ENCODE measurements at places on chromosomes 12 and 14. TPM values are rescaled to one million over a fixed set of nuclear protein-coding genes. Genes with fewer than 3 reads are reported as not detected.

DNA sequence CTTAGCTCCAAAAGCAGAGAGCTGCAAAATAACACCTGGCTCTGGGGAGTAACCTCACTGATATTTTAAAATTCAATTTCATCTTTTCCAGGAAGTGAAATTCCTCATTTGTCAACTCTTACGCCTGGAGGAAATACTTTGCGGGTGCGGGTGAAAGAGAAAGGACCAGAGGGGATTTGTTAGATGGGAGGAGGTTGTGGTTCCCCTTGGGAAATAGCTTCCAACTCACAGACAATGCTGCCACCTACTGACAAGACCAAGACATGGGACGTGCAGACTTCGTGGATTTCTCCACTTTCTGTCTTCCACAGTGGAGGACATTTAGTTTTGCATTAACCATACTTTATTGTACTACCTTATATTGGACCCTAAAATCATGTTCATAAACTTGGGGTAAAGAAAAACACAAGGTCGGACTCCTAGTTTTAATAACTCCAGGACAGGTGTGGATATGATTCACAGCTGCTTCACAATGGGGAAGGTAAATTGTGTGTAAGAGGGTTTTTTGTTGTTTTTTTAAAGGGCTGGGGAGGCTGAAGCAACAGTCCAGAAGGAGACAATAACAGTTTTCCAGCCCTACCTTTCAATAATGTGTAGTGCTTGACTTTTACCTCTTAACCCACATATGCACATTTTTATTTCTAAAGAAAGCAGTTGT is 10.8 kb downstream of the FBXL14 start:
- peaks cover 3% of the 10 kb centered on the region for H3K4me1 ChIP-seq
- DNase-seq = peak; percentile 78

- H3K27ac ChIP-seq = no peak overlapping the region
- H3K36me3 ChIP-seq = no peaks in the 10 kb centered on the region
- no peak for DNase-seq
- H3K4me1 ChIP-seq = peaks cover 10% of the 10 kb centered on the region
- H3K4me3 ChIP-seq = no peak overlapping the region
Observed at GRCh38 chr12:109566424-109566823, 6.9 kb downstream of the MMAB start.

DNA sequence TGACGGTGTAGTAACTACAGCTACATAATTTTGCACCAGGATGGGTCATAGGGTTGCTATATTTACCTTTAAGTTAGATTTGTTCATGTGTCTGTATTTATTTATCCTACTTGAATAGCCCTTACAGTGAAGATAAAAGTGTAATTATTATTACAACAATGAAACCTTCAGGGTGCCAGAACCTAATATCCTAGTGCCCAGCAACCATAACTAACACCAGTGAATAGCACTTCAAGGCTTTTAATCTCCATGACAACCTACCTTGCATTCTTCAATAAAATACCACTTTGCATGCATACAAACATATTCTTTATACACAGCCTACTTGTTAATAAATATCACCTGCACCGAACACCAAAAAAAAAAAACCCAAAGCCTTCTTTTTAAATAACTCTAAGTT is 58.7 kb upstream of the G2E3 start:
- H3K27me3 ChIP-seq = no peaks in the 10 kb centered on the region
- H3K4me1 ChIP-seq = no peaks in the 10 kb centered on the region
- no peak overlapping the region for H3K4me3 ChIP-seq
- H3K27ac ChIP-seq = no peak overlapping the region
- no peaks in the 10 kb centered on the region for H3K36me3 ChIP-seq

- no peak overlapping the region for H3K4me3 ChIP-seq
- no peak overlapping the region for H3K27ac ChIP-seq
- no peak for DNase-seq
- no peaks in the 10 kb centered on the region for H3K27me3 ChIP-seq
- H3K36me3 ChIP-seq = no peaks in the 10 kb centered on the region
Observed at GRCh38 chr12:69405566-69405865, 46.0 kb downstream of the YEATS4 start.

- no peaks in the 10 kb centered on the region for H3K36me3 ChIP-seq
- peak overlapping the region; percentile 86 for H3K4me3 ChIP-seq
- H3K27me3 ChIP-seq = no peaks in the 10 kb centered on the region
Observed at GRCh38 chr14:74302152-74302628, 544 bp downstream of the ABCD4 start.

DNA sequence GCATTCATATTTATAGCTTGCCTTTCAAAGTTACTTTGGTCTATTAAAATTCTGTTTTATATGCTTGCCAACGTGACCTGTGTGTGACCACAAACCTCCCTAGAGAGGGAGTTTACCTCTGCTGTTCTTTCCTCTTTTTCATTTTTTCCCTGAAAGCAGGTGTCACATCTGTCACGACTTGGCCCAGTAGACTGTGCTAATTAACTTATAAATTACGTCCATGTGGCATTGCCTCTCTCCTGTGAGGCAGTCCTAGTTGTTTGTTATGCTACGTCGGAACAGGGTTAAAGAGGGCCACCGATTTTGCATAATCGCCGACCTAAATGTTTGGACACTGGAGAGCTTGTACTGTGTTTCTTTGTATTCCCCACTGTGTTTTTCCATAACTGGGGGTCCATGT is 343.9 kb upstream of the FLRT2 start:
- no peak overlapping the region for H3K27ac ChIP-seq
- no peak overlapping the region for H3K4me3 ChIP-seq

DNA sequence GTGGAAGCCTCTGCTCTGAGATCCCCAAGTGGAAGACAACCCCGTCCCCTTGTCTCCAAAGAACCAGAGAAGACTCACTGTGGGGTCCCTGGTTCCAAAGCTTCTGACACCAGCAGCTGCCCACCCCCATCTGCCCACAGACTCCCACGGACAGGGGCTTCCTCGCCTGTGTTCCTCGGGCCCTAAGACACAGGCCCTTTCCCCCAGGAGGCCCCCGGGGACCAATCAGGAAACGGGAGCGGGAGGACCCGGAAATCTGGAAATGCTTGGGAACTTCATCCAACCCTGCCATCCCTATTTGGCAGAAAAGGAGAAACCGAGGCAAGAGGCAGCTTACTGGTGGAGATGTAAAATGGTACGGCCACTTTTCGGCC is 113.1 kb downstream of the NCOR2 start:
- no peak overlapping the region for H3K27ac ChIP-seq
- no peaks in the 10 kb centered on the region for H3K36me3 ChIP-seq
- no peak overlapping the region for H3K4me3 ChIP-seq
- H3K4me1 ChIP-seq = peaks cover 39% of the 10 kb centered on the region
- no peaks in the 10 kb centered on the region for H3K27me3 ChIP-seq

- no peak overlapping the region for H3K27ac ChIP-seq
- no peaks in the 10 kb centered on the region for H3K36me3 ChIP-seq
- no peak for DNase-seq
- no peaks in the 10 kb centered on the region for H3K27me3 ChIP-seq
- peaks cover 8% of the 10 kb centered on the region for H3K4me1 ChIP-seq
Observed at GRCh38 chr14:59186306-59186705, 2.2 kb upstream of the DAAM1 start.

DNA sequence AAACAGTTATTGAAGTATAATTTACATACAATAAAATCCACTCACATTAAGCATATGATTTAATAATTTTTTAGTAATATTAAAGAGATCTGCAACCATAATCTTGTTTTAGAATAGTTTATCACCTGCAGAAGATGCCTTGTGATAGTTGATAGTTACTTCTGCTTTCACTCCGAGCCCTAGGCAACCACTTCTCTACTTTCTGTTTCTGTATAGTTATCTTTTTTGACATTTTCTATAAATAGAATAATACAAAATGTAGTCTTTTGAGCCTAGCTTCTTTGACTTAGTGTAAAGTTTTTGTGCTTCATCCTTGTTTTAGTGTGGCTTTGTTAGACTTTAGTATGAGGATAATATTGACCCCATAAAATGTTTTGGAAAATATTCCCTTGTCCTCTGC is 111.0 kb downstream of the MNAT1 start:
- no peaks in the 10 kb centered on the region for H3K4me1 ChIP-seq
- DNase-seq = no peak
- no peak overlapping the region for H3K4me3 ChIP-seq
- no peaks in the 10 kb centered on the region for H3K27me3 ChIP-seq

The HHIPL1 gene
- total RNA-seq = 3.9 TPM

The DIP2B gene
- 57.1 TPM for total RNA-seq

The P2RX2 gene
- total RNA-seq = 2.2 TPM

The DEGS2 gene
- 5.9 TPM for total RNA-seq

The ASCL1 gene
- total RNA-seq = 0.25 TPM

All from testis (tissue), 5 donors.